Activated T-cell treated with anti-CD3 and anti-CD28 coated beads, Interleukin-2, amount 50 U/mL, for 72 hours (primary cell): ENCODE measurements at places on chromosomes 12 and 14. TPM values are rescaled to one million over a fixed set of nuclear protein-coding genes. Genes with fewer than 3 reads are reported as not detected.

DNA sequence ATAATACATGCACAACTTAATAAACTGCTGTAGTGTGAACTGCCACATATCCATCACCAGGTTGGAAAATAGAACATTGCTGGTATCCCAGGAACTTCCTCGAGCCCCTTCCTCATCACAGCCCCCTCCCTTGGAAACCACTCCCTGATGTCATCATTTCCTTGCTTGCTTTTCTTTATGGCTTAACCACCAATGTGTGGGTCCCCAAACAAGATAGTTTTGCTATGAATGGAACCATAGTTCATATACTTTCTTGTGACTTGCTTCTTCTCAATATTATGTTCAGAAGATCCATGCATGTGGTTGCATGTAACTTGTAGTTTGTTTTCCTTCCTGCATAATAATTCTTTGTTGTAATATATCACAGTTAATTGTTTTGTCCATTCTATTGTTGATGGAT, 8.9 kb upstream of the WNT5B start:
- H3K27ac ChIP-seq: no peak overlapping the region
- H3K27me3 ChIP-seq: peaks cover 20% of the 10 kb centered on the region
- H3K4me1 ChIP-seq: peaks cover 40% of the 10 kb centered on the region
- H3K4me3 ChIP-seq: no peak overlapping the region
- DNase-seq: no peak
- no peaks in the 10 kb centered on the region for H3K36me3 ChIP-seq

DNA sequence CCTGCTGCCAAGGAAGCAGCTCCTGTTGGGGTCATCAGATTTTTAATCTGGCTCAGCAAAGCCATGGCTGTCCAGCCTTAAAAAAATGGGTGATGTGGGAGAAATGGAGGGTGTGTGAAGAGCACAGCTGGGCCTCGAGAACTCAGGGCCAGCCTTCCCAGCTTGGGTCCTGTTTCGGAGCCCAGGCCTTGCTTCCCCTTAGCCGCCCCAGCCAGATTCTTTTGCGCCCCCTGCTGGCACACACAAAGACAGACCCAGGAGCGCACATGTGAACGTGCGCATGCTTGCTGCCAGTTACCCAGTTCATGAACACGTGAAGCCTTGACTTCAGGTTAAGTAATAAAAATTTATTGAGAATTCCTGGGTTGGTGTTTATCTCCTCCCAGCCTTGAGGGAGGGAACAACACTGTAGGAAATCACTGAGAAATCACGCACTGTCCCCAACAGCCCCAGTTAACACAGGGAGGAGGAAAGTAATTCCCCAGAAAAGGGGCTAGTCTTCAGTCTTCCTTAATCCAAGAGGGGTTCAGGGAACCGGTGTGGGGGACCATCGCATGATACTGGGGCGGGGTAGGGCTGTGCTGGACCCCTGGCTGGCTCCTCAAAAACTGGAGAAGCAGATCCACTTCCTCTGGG, 5.3 kb downstream of the PHB2 start:
- no peaks in the 10 kb centered on the region for H3K27me3 ChIP-seq
- H3K36me3 ChIP-seq: peaks cover 14% of the 10 kb centered on the region
- peaks cover 83% of the 10 kb centered on the region for H3K4me1 ChIP-seq
- peak; percentile 87 for DNase-seq

GRCh38 chr14:87397499-87397898, 595.5 kb downstream of the GALC start:
- H3K36me3 ChIP-seq: no peaks in the 10 kb centered on the region
- DNase-seq: no peak
- H3K27ac ChIP-seq: no peak overlapping the region
- no peaks in the 10 kb centered on the region for H3K27me3 ChIP-seq
- H3K4me1 ChIP-seq: no peaks in the 10 kb centered on the region

DNA sequence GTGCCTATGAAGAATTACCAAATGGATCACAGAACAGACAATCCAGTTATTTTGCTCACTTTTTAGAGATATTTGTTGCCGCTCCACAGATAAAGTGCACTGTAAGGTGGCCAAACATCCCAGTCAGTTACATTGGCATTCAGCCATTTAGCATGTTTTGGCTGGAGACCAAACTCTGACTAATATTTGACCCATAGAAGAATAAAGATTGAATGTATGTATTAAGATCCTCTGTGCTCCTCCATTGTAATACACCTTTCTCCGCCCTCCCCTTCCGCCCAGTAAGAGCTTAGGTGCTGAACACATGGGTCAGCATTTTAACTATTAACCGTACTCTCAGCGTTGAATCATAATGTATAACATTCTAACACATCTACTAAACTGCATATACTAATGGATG, 163.4 kb downstream of the ANO6 start:
- H3K27me3 ChIP-seq: no peaks in the 10 kb centered on the region
- no peak for DNase-seq
- H3K36me3 ChIP-seq: peaks cover under 1% of the 10 kb centered on the region
- no peak overlapping the region for H3K27ac ChIP-seq
- H3K4me1 ChIP-seq: no peaks in the 10 kb centered on the region
- no peak overlapping the region for H3K4me3 ChIP-seq

GRCh38 chr12:47212701-47213039, 132.9 kb upstream of the AMIGO2 start:
- peaks cover 39% of the 10 kb centered on the region for H3K36me3 ChIP-seq
- H3K27ac ChIP-seq: peak overlapping the region; percentile 98
- peak overlapping the region; percentile 94 for H3K4me3 ChIP-seq
- no peaks in the 10 kb centered on the region for H3K27me3 ChIP-seq
- peaks cover 75% of the 10 kb centered on the region for H3K4me1 ChIP-seq
- no peak for DNase-seq

GRCh38 chr14:97517566-97518234, 720.5 kb downstream of the VRK1 start:
- no peak for DNase-seq
- peaks cover 2% of the 10 kb centered on the region for H3K36me3 ChIP-seq
- H3K4me1 ChIP-seq: no peaks in the 10 kb centered on the region
- no peak overlapping the region for H3K4me3 ChIP-seq
- no peaks in the 10 kb centered on the region for H3K27me3 ChIP-seq
- no peak overlapping the region for H3K27ac ChIP-seq

DNA sequence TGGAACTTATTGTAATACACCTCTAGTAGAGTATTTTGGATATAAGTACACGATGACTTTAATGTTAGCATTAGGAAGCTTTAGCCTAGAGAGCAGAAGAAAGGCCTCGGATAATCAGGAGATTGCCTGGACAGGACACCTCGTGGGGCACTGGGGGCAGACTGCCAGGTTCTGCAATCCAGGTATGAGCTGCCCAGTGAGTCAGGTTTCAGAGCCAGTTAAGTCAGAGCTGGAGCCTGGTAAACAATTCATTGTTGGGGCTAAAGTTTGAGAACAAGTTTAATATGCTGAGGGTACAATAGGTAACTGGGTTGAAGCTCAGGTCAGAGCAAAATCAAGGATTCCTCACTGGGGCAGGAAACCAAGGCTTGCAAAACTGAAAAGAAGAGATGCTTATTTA, 107.4 kb downstream of the RERGL start:
- H3K27ac ChIP-seq: no peak overlapping the region
- H3K36me3 ChIP-seq: no peaks in the 10 kb centered on the region
- H3K4me3 ChIP-seq: no peak overlapping the region
- H3K27me3 ChIP-seq: no peaks in the 10 kb centered on the region

- no peak for DNase-seq
- H3K27me3 ChIP-seq: no peaks in the 10 kb centered on the region
- H3K27ac ChIP-seq: no peak overlapping the region
- H3K4me1 ChIP-seq: no peaks in the 10 kb centered on the region
- H3K36me3 ChIP-seq: no peaks in the 10 kb centered on the region
- no peak overlapping the region for H3K4me3 ChIP-seq
These were observed 202.2 kb downstream of the TMEM132D start for GRCh38 chr12:129701631-129702101.

GRCh38 chr14:67253076-67253635, 11.9 kb downstream of the PALS1 start:
- H3K4me1 ChIP-seq: peaks cover 23% of the 10 kb centered on the region
- no peaks in the 10 kb centered on the region for H3K27me3 ChIP-seq
- no peak overlapping the region for H3K4me3 ChIP-seq
- DNase-seq: no peak

DNA sequence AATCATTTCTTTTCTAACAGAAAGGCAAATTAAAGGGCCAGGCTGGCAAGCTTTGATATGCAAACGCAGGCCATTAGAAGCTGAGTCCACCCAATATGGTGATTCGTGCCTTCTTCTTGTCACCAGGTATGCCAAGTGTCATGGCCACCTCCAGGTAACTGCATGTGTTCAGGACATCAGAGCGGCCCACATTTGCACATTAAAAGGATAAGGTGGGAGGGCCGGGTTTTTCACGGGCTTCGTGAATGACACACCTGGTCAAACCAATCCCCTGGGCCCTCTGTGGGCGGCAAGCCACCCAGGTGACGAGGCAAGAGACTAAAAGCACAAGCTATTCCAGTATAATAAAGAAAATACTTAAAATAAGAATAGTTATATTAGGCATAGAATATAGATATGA, 75.9 kb upstream of the TSPAN11 start:
- H3K27me3 ChIP-seq: no peaks in the 10 kb centered on the region
- no peaks in the 10 kb centered on the region for H3K36me3 ChIP-seq
- H3K4me1 ChIP-seq: peaks cover 10% of the 10 kb centered on the region

DNA sequence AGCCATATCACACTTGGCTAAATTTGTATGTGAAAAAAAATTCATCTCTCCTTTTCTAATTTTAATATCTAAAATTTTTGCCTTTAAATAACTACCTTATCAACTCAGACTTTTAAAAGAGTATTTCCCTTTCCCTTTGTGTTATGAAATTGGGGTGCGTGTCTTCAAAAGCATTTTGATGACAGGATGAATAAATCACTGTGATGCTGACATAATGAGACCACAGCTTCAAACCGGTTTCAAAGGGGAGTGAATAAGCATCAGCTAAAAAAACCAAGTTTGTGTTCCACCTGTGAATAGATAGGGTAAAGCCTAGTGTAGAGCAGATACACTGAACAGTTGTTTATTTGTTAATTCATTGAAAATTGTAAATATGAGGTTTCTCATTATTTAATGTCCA, 85.0 kb downstream of the LGR5 start:
- no peaks in the 10 kb centered on the region for H3K36me3 ChIP-seq
- H3K27me3 ChIP-seq: no peaks in the 10 kb centered on the region
- no peaks in the 10 kb centered on the region for H3K4me1 ChIP-seq
- no peak overlapping the region for H3K4me3 ChIP-seq
- no peak for DNase-seq

DNA sequence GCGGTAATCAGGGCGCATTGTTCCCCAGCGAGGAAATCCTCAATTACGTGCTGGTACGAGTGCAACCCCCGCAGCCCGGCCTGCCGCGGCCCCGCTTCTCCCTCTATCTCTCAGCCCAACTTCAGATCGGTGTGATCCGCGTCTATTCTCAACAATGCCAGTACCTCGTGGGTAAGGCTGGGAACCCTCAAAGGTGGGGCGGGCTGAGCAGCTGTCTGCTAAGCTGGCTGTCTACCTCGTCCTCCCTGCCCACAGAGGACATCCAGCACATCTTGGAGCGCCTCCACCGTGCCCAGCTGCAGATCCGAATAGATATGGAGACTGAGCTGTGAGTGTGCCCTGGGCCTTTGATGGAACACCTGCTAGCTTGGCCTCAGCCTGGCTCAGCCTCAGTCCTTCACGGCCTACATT, 996 bp downstream of the REC8 start:
- no peak for DNase-seq
- peaks cover 25% of the 10 kb centered on the region for H3K4me1 ChIP-seq
- peak overlapping the region; percentile 63 for H3K4me3 ChIP-seq
- H3K27me3 ChIP-seq: no peaks in the 10 kb centered on the region
- peak overlapping the region; percentile 91 for H3K27ac ChIP-seq
- peaks cover 11% of the 10 kb centered on the region for H3K36me3 ChIP-seq

- no peak overlapping the region for H3K27ac ChIP-seq
- H3K4me3 ChIP-seq: no peak overlapping the region
- no peaks in the 10 kb centered on the region for H3K36me3 ChIP-seq
These were observed 68.4 kb upstream of the FAM222A start for GRCh38 chr12:109645194-109645593.

DNA sequence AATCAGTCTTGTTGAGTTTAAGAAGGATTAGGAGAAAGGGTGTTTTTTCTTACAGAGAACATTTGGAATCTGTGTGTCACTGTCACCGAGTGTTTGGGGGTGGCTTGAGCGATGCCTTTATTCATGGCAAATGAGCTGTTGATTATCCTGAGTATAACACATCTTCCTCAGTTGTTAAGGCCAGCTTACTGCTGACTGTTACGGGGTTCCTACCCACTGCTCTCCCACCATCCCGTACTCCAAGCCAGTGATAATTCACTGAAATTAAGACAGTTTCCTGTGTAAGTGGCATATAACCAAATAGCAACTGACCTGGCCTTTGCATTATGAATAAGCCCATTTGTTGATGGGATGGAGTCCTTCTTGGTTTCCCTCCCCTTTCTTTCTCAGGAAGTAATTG, 9.5 kb downstream of the ESRRB start:
- H3K36me3 ChIP-seq: no peaks in the 10 kb centered on the region
- H3K4me3 ChIP-seq: no peak overlapping the region
- no peaks in the 10 kb centered on the region for H3K4me1 ChIP-seq
- H3K27ac ChIP-seq: no peak overlapping the region

DNA sequence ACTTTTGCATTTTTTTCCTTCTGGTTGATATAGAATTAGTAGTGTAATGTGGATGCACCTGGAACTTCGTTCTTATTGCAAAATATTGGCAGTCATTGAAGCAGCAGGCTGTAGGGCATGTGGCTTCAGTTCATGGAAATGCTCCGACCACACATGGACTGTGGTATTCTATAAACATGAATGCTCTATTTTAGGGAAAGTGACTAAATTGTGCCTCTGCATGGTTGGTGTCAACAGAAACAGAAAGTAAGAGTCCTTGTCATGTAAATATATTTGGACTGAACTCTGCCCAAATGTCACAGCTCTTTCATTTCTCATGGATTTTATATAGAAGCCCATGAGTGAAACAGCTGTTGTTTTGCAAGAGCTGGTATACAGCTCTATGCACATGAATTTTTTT, 917.0 kb downstream of the LRFN5 start:
- no peak overlapping the region for H3K27ac ChIP-seq
- H3K27me3 ChIP-seq: no peaks in the 10 kb centered on the region
- DNase-seq: no peak
- H3K36me3 ChIP-seq: no peaks in the 10 kb centered on the region
- no peak overlapping the region for H3K4me3 ChIP-seq
- no peaks in the 10 kb centered on the region for H3K4me1 ChIP-seq

Gene RIMBP2
- 0.14 TPM for total RNA-seq

Gene OAS1
- 17.3 TPM for total RNA-seq

Gene MFAP5
- not detected for total RNA-seq

Gene DTX1
- total RNA-seq: 17.6 TPM

Gene ADGRD1
- 2.0 TPM for total RNA-seq

Gene PPM1H
- not detected for total RNA-seq

Gene SLC15A5
- not detected for total RNA-seq

Gene RTL1
- total RNA-seq: not detected

Gene IL26
- total RNA-seq: 0.53 TPM

Gene CKB
- 9.5 TPM for total RNA-seq

Gene KRT71
- not detected for total RNA-seq
